ENCODE measurements at places on chromosomes 7 and 10.
A peak's percentile ranks its signal among the peaks of the same experiment; 100 is the strongest.

GRCh38 chr10:85594239-85594638 is 772.4 kb downstream of the GRID1 start:
- ATAC-seq, result no peak

GRCh38 chr10:56561336-56561735 is 200.3 kb upstream of the ZWINT start:
- ATAC-seq, result no peak

- no peak for ATAC-seq
Observed at GRCh38 chr10:28508304-28508925, 24.5 kb upstream of the WAC start.

- ATAC-seq, result no peak
Observed at GRCh38 chr10:82953909-82954308, 1078.9 kb downstream of the NRG3 start.

DNA sequence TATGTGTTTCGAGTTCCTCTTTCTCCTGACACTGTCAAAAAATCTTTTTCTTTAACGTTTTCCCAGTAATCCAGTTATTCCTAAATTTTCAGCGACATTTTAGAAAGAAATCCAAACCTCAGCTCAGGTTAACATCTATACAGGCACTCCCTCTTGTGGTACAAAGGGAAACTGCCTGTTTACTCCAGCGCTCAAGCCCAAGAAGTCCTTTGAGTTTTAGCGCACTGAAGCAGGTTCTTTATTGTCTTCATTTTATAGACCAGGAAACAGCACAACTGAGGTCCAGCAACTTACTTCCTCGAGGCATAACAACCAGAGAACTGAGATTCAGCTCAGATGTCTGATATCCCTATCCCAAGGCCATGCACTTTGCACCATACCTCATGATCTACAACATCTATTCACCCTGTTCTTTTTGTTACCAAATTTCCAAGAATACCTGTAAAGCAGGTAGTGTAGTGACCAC is 287.2 kb upstream of the MKLN1 start:
- peak; percentile 58 for ATAC-seq

- ATAC-seq, result no peak
Observed at GRCh38 chr10:16690417-16690816, 126.8 kb downstream of the RSU1 start.

- no peak for ATAC-seq
Observed at GRCh38 chr10:48906841-48907240, 32.8 kb downstream of the LRRC18 start.

DNA sequence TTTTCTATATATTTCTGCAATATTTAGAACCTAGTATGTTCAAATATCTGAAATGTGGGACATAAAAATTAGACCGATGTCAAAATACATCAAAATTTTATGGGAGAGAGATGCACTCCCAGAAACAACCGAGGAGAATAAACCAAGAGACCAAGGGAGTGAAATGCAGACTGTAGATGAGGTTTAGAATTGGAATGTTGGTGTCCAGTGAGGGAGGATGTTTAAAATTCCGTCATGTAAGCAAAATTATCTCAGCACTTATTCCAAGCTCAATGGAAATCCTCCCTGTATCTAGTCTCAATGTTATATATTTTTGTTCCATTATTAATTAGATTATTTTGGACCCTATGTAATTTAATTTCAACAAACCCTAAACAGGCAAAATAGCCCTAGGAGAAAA is 61.9 kb upstream of the MAGI2 start:
- ATAC-seq, result no peak
